ENCODE measurements at places on chromosomes 13 and 19.
A peak's percentile ranks its signal among the peaks of the same experiment; 100 is the strongest.

DNA sequence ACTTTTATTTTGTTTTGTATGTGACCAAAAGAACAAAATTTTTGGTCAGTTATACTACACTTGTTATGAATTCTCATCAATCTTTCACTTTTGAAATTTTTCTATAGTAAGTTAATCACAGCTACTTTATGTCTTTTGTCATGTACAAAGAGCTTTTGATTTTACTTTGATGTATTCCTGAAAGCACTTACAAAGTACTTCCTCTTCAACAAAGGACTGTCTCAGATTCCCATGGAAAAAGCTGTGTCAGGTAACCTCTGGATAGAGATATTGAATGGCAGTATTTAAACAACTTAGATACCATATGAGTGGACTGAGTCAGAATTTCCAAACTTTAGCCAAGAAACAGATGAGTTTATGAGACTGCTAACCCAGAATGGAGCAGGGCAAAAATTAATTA is 689.3 kb upstream of the ATXN8OS start:
- no peaks in the 10 kb centered on the region for H3K27me3 ChIP-seq
- H3K36me3 ChIP-seq: no peaks in the 10 kb centered on the region
- peaks cover 8% of the 10 kb centered on the region for H3K4me1 ChIP-seq
- H3K4me3 ChIP-seq: no peak overlapping the region
- DNase-seq: no peak

DNA sequence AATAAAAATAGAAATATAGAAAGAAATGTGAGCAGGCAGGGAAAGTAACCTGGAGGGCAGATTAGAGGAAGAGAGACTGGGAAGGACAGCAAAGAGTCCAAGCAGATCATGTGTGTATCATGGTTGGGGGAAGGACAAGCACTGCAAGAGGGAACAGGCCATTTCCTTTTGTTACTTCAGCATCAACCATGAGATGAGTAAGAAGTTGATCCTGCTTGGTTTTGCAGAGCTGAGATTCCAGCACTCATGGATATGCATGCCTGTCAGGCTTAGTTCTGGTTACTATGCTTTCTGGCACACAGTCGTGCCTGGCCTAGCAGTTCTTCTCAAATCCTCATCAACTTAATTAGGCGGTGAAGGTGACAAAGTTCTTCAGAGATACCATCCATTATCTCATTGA is 18.1 kb downstream of the NALCN start:
- H3K27ac ChIP-seq: no peak overlapping the region
- peaks cover 5% of the 10 kb centered on the region for H3K27me3 ChIP-seq

DNA sequence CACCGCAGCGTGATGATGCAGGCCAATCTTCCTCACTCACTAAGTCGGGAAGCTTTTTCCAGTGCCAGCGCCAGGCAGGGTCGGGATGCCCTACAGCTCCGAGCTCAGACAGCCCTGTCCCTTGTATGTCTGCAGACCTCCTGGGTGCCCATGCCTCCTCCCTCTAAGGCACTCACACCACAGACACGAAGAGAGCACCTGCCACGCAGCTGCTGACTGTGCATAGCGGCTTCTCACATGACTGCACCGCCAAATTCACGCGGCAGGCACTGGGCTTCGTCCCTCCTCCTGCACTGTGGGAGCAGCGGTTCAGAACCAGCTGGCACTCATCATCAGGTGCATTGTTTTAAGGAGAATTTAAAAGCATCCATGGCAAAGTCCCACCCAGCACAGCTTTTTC is 88.1 kb downstream of the SLC7A1 start:
- H3K27me3 ChIP-seq: peaks cover 34% of the 10 kb centered on the region
- no peak for DNase-seq
- H3K4me3 ChIP-seq: no peak overlapping the region
- peaks cover 12% of the 10 kb centered on the region for H3K4me1 ChIP-seq

DNA sequence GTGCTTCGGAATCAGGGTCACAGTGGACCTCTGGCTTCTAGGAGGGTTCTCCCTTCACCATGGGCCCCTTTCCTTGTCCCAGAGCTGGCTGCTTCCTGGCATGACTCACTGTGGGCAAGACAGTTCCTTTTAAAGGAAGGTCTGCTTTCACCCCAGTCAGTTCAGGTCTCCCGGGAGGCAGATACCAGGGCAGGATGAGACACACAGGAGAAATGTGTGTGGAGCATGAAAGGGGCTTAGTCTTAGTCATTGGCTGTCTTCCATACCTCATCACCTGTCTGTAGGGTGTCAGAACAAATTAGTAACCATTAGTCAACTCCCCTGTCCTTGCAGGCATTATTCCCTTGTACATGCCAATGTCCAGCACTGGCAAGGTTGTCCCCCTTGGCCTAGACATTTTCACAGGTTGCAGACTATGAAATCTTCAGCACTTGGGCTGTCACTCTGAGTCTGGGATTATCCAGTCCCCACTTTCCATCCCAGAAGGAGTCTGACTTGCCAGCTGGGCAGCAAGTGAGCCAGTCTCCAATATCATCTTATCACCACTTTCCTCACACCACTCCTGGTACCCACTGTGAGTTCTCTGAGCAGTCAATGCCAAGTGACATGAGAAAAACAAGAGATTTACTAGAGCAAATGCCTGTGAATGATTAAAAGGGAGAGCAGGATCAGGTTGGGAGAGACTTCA is 76.8 kb upstream of the MEDAG start:
- no peaks in the 10 kb centered on the region for H3K36me3 ChIP-seq
- H3K27me3 ChIP-seq: no peaks in the 10 kb centered on the region
- H3K4me1 ChIP-seq: peaks cover 27% of the 10 kb centered on the region
- DNase-seq: no peak
- H3K27ac ChIP-seq: no peak overlapping the region

DNA sequence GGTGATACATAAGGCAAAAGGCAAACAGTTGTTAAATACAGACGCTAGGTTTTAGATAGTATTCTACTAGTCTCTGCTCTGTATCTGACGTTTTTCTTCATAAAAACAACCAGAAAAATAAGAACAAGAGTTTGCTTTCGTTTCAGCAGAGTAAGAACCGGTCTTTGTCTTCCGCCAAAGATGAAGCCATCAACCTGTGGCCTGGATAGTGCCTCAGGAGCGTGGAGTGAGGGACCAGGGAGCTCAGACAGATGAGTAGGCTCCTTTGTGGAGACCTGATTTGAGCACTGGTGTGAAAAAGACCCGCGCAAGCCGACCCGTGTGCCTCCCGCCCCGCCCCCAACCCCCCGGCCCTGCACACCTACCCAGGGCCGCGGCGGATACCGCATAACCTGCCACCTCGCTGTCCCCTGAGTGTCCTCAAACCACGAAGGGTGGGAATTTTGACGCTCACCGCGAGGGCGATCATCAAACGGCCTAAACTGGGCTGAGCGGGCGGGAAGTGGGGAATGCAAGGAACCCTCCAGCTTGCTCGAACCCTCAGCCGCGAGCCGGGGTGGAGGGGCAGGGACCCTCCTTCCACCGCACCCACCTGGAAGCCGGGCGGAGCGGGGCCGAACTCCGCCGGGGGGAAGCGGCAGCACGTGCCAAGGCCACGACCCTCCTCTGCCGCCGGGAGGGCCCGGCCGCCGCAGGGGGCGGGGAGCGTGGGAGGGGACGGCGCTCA is 866 bp upstream of the LMO7 start:
- H3K27me3 ChIP-seq: peaks cover 8% of the 10 kb centered on the region
- H3K36me3 ChIP-seq: no peaks in the 10 kb centered on the region
- H3K4me1 ChIP-seq: peaks cover 20% of the 10 kb centered on the region
- peak overlapping the region; percentile 58 for H3K4me3 ChIP-seq

- H3K27ac ChIP-seq: no peak overlapping the region
- H3K36me3 ChIP-seq: no peaks in the 10 kb centered on the region
- H3K27me3 ChIP-seq: peaks cover 12% of the 10 kb centered on the region
- H3K4me1 ChIP-seq: peaks cover 5% of the 10 kb centered on the region
- DNase-seq: peak; percentile 85
These were observed 21.4 kb downstream of the MAP4K1 start for GRCh38 chr19:38596057-38596981.

All from mesothelial cell of epicardium (in vitro differentiated cells).